ENCODE measurements at places on chromosomes 16 and 17. TPM values are rescaled to one million over a fixed set of nuclear protein-coding genes. Genes with fewer than 3 reads are reported as not detected.

GGT6 gene
- not detected for total RNA-seq

SYT17 gene
- total RNA-seq = 7.2 TPM

TNFRSF17 gene
- not detected for total RNA-seq

DRC3 gene
- total RNA-seq = 0.81 TPM

C16orf92 gene
- not detected for total RNA-seq

KRT12 gene
- not detected for total RNA-seq

GLTPD2 gene
- not detected for total RNA-seq

HCFC1R1 gene
- 1.6 TPM for total RNA-seq

PRR35 gene
- not detected for total RNA-seq

C17orf50 gene
- not detected for total RNA-seq

RNF222 gene
- total RNA-seq = not detected

AXIN1 gene
- 19.6 TPM for total RNA-seq

SLC5A10 gene
- not detected for total RNA-seq

ZMYND15 gene
- total RNA-seq = not detected

EME1 gene
- total RNA-seq = 26.6 TPM

TOP2A gene
- total RNA-seq = 566 TPM

PIK3R5 gene
- total RNA-seq = 0.90 TPM

NPTX1 gene
- 2.6 TPM for total RNA-seq

SLC38A8 gene
- not detected for total RNA-seq

CSH2 gene
- not detected for total RNA-seq

DYNLL2 gene
- total RNA-seq = 52.6 TPM

NEUROD2 gene
- total RNA-seq = not detected

TEX14 gene
- 0.09 TPM for total RNA-seq

CDRT15 gene
- not detected for total RNA-seq

HEATR9 gene
- total RNA-seq = not detected

OTOA gene
- 0.40 TPM for total RNA-seq

CA5A gene
- not detected for total RNA-seq

CDH1 gene
- total RNA-seq = 3.3 TPM

GPR142 gene
- not detected for total RNA-seq

CASKIN2 gene
- 12.6 TPM for total RNA-seq

C16orf96 gene
- total RNA-seq = 0.99 TPM

KRTAP3-2 gene
- not detected for total RNA-seq

TMEM88 gene
- 13.8 TPM for total RNA-seq

PAGR1 gene
- 47.2 TPM for total RNA-seq

KRT222 gene
- total RNA-seq = 0.39 TPM

SRL gene
- 0.06 TPM for total RNA-seq

KRTAP3-1 gene
- not detected for total RNA-seq

SLC46A1 gene
- 2.4 TPM for total RNA-seq

CARD14 gene
- 0.60 TPM for total RNA-seq

TSPOAP1 gene
- 13.8 TPM for total RNA-seq

SLC35B1 gene
- 62.1 TPM for total RNA-seq

KRTAP2-2 gene
- not detected for total RNA-seq

WSCD1 gene
- total RNA-seq = 41.3 TPM

QPRT gene
- 112 TPM for total RNA-seq

HSD17B2 gene
- total RNA-seq = not detected

CACNG4 gene
- total RNA-seq = 1.2 TPM

NPIPA2 gene
- 2.7 TPM for total RNA-seq

G6PC1 gene
- not detected for total RNA-seq

USP22 gene
- 244 TPM for total RNA-seq

ZFP3 gene
- 0.34 TPM for total RNA-seq

TBC1D3E gene
- total RNA-seq = not detected

CFAP119 gene
- total RNA-seq = 8.0 TPM

FKBP10 gene
- total RNA-seq = 231 TPM

TP53TG3D gene
- total RNA-seq = not detected

PPP1R1B gene
- total RNA-seq = not detected

Data from neural progenitor cell (in vitro differentiated cells).